NCI-H1092 (cell line): ENCODE measurements at places on chromosomes 1 and 21.

GRCh38 chr1:94101613-94102525, 19.1 kb downstream of the ABCA4 start:
- DNase-seq = no peak

GRCh38 chr1:11842154-11843041, 5.2 kb downstream of the NPPA start:
- no peak for DNase-seq

- no peak for DNase-seq
Measured at GRCh38 chr21:45266518-45267389, 20.9 kb downstream of the POFUT2 start.

GRCh38 chr1:204529371-204529895, 13.2 kb downstream of the MDM4 start:
- no peak for DNase-seq

DNA sequence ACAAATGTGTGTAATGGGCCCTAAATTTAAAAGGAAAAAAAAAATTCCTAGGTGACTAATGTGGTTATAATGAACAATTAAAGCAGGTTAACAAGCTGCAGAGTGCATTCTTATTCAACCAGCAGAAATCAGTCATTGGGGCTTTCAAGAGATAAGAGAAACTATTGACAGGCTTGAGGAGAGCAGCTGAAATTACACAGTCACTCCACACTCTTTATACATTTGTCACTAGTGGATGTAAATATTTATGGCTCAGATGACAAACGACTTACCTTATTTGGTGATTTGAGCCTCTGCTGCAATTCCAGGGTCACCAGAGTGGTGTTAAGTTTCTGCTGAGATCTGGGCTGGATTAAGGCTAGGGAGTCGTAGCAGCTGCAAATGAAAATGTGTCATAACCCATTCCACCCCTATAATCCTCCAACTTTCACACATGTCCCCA, 896.3 kb downstream of the TTLL7 start:
- DNase-seq = no peak

- no peak for DNase-seq
Measured at GRCh38 chr1:160560806-160561205, 18.5 kb downstream of the CD84 start.

GRCh38 chr1:207935166-207935583, 24.2 kb upstream of the CD34 start:
- no peak for DNase-seq

DNA sequence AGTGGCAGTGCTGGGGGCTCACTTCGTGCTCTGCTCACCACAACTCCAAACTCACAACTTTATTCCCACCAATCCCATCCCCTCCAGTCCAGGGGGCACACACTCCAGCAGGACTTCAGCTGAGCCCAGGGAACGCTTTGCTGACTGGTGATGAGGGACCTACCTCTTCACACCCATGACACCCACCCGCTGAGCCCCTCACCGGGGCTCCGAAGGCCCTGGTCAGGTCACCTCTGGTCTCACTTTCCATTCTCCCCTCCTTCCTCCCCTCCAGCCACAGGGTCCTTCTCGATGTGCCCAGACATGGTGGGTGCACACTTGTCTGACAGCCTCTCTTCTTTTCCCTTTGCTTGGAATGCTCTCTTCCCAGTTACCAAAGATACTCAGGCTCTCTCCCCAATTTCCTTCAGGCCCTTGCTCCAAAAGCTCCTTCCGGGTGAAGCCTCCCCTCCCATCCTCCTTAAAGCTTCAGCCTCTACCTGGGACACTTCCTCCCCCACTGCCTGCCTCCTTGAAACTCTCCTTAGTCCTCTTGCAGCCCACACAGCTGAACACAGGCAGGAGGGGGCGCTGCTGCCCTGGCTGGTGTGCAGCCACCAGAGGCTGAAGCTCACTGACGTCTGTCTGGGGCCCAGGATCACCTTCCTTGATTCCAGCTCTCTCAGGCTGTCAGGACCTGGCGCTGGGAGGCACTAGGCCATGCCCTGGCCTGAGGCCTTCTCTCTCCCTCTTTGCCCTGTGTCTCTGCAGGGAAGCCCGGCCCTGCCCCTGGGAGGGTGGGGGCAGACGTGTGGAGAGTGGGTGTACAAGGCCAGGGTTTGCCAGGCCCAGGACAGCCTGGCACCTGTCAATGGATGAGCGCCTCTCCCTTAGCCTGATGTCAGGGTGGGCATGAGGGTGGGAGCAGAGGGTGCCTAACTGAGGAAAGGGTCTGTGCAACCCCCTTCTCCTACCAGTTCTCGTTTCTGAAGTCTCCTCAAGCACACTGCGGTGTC, 1.6 kb downstream of the KCNE1 start:
- peak; percentile 56 for DNase-seq

GRCh38 chr1:246788895-246789338, 64.7 kb downstream of the SCCPDH start:
- no peak for DNase-seq

DNA sequence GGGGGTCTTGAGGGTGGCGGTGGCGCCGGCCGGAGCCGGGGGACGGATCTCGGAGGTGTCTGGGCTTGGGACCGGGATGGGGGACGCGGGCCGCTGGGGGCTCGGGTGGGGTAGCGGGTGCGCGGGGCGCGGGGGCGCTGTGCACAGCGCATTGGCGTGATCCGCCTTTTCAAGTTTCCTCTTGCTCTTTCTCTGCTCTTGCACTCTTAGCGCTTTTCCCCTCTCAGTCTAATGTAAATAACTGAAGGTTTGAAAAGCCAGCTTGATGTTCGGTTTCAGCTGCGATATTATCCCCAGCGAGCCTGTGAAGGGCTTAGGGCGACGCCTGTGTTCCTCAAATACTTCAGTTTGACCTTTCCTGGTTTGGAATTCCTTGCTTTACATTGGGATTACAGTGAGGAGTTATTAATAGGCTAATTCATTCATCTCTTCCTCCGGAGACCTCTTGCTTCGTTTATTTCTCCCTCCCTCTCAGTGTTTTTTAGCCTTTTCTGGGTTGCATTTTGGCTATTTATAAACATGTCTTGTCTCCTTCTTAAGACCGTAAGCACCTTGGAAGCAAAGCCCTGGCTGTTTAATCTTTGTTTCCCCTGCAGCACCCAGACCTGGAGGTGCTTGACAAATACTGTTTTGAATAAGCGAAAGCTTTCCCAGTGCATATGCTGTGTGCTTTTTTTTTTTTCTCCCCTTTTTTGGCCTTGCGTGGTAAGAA, 693 bp downstream of the RAB4A start:
- DNase-seq = peak; percentile 16
